Fibroblast of gingiva (primary cell): ENCODE measurements at places on chromosomes 6 and 20.

- peak; percentile 35 for DNase-seq
Measured at GRCh38 chr6:19697744-19698290, 139.4 kb upstream of the ID4 start.

- no peak for DNase-seq
Measured at GRCh38 chr20:51979226-51979625, 176.9 kb upstream of the SALL4 start.

DNA sequence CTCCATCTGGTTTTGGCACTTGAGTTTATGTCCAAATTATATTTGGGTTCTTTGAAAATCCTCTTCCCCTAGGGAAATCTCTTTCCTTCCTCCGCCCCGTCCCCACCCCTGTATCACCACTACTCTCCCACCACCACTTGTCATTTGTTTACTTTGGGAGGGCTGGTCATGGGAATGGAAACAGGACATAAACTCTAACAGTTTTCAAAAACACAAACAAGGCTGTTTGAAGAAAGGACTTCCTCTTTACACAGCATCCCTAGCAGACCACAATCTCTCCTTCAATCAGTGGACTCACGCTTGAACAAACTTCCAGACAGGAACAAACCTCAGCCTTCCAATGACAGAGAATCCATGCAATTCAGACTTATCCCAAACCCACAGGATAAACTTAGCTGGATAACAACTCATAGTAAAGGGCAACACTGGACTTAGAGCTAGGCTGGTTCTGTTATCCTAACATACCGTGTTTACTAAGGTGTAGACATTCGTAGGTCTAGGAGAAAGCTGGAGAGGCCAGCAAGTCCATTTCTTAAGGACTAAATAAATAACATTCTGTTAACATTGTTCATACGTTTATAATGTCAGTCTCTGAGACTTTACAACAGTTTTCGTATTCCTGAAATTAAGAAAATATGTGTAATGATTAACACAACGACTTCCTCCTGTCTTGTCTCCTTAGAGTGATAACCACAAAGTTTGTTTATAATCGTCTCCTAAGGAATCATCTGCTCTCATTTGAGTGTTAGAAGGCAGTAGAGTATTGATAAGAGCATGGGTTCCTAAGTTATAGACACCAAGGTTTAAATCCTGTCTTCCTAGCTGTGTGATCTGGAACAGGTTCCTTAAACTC, 44.1 kb upstream of the CTAGE9 start:
- DNase-seq: no peak

DNA sequence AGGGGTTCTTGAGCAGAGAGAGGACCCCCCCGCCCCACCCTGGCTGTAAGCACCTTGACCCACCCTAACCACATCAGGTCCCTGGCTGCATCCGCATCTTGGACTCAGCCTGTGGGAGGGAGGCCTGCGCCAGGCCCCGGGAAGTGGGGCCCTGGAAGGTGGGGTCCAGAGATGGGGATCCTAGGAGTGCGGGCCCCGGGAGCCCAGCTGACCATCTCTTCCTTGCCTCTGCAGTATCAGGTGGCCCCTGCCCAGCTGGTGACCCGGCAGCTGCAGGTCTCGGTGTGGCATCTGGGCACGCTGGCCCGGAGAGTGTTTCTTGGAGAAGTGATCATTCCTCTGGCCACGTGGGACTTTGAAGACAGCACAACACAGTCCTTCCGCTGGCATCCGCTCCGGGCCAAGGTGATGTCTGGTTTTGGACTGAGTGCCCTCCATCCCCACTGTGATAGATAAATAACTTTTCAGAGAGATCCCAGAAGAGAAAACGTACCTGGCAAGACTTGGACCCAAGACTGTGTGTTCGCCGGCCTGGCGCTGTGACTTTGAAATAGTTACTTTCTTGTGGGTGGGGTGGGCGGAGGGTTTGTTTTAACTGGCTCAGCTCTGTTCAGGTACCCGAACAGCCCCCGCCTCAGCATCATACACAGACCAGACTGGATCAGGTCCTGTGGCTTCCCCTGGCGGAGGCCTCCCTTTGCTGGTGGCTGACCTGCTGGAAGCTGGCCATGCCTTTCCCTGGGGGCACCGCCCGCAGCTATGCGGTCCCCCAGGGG, 62.0 kb downstream of the EZR start:
- no peak for DNase-seq

DNA sequence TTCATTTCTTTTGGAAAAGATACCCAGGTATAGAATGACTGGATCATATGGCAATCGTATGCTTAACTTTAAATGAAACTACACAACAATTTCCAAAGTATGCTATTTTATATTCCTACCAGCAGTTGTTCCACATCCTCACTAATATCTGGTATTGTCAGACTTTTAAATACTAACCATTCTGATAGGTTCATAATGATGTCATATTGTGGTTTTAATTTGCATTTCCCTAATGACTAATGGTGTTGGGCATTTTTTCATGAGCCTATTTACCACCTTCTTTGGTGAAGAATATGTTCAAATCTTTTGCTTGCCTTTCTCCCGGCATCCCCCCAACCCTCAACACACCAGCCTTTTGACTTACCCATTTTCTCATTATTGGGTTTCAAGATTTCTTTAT, 96.2 kb upstream of the HMGN3 start:
- no peak for DNase-seq

- peak; percentile 89 for DNase-seq
Measured at GRCh38 chr6:30615219-30615957, 1.7 kb downstream of the PPP1R10 start.

- no peak for DNase-seq
Measured at GRCh38 chr20:54079652-54080051, 9.3 kb upstream of the BCAS1 start.

DNA sequence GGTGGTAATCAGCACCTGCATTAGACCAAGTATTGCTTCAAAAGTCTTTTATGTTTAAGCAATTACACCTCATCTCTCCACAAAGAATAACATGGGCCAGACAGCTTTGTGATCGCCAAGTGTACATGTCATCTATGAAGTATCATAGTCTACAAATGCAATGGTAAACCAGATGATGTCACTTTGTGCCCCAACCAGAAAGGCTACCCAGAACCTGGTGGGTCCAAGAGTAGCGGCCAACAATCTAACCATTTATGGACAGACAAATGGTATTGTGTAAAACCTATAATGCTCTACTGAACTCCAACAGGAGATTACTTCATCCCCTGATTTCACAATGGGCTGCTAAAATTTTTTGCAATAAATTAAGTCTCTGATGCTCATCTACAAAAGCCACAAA, 295.9 kb downstream of the GMDS start:
- DNase-seq: peak; percentile 48

DNA sequence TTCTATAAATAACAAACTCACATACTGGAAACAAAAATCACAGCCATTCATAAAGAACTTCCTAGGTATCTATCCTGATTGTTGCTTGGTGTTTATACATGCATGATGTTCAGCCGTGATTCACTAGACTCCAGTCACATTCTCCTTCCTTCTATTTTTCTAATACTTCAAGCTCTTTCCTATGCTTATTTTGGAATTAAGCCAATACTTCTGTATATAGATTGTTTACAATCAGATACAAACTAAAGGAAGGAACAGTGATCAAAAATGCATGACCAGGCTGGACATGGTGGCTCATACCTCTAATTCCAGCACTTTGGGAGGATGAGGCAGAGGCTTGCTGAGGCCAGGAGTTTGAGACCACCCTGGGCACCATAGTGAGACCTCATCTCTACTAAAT, 377.5 kb upstream of the IRAK1BP1 start:
- DNase-seq: no peak

DNA sequence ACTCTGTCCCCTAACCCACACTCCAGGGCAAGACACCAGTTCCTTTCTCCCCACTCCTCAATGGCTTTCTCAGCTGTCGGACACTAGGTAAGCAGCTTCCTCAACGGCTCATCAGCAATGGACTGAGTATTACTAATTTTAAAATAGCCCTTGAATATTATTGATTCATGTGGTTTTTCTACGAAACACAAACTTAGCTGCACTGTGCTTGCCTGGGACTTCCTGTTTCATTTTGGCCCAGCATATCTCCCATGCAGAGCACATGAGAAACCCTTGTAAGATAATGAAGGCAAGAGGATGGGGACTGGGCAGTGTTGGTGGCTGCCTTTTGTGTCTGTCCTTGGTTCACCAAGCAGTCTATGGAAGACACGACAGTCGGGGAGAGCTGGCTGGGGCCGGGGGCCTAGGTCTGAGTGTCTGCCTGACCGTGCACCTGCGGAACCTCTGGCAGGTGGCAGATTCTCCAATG, 48.9 kb downstream of the RNASET2 start:
- no peak for DNase-seq

DNA sequence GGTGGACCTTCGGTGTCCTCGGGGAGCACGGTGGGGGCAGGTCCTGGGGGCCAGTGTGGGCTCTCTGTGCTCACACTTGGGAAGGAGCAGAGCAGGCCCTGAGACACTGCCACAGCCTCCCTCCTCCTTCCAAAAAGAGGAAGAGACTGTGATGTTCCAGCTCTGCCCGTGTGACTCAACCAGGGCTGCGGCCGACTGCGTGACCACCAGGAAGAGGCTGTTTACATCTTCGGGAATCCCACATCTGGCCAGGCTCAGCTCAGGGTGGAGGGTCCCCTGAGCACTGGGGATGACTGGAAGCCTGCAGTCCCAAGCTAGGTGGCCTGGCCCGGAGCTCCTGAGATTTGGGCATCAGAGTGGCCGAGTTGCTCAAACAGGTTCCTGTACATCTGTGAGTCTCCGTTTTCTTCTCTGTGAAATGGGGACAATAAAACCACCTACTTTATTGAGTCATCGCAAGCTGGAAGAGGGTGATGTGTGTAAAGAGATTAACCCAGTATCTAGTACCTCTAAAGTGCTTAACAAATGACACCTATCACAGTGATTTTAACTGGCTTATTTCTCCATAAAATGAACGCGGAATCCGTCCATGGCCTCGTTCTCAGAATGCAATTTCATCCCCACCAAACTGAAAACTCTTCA, 242.1 kb downstream of the DLL1 start:
- peak; percentile 87 for DNase-seq

GRCh38 chr6:149084808-149085556, 232.5 kb upstream of the TAB2 start:
- DNase-seq: no peak

GRCh38 chr6:100464903-100465700, at the start of gene SIM1:
TSS of gene SIM1 (minus strand) at chr6:100464921. CDS start at chr6:100463468, 1,453 bp downstream.
- peak; percentile 26 for DNase-seq

DNA sequence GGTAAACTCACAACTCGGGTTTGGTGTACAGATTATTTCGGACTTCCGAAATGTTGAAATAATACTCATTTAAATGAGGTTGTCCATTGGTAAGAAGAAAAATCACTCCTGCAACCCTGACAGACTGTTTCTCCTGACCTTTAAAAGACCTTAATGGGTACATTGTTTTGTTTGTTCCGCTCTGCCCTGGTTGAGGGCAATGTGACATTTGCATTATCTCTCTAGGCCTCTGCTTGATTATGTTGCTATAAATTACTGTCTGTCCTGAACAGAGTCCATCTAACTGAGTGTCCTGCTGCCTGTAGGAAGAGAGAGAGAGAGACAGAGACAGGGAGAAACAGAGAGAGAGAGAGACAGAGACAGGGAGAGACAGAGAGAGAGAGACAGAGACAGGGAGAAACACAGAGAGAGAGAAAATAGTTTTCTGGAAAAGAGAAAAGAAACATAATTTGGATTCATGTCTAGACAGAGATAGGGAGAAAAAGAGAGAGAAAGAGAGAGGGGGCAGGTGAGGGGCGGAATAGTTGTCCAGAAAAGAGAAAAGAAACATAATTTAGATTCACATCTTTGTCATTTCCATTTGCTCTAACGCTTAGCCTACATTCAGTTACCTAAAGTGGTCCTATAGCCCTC, 83.2 kb downstream of the SHLD1 start:
- DNase-seq: no peak

GRCh38 chr6:145015739-145016558, 719.4 kb downstream of the EPM2A start:
- DNase-seq: peak; percentile 83
